ENCODE measurements at places on chromosomes 13 and 19. TPM values are rescaled to one million over a fixed set of nuclear protein-coding genes. Genes with fewer than 3 reads are reported as not detected.

- DNase-seq = no peak
Measured at GRCh38 chr19:5679289-5680083, 830 bp downstream of the MICOS13 start.

- DNase-seq = no peak
Measured at GRCh38 chr13:99230991-99231390, 27.2 kb downstream of the GPR18 start.

DNA sequence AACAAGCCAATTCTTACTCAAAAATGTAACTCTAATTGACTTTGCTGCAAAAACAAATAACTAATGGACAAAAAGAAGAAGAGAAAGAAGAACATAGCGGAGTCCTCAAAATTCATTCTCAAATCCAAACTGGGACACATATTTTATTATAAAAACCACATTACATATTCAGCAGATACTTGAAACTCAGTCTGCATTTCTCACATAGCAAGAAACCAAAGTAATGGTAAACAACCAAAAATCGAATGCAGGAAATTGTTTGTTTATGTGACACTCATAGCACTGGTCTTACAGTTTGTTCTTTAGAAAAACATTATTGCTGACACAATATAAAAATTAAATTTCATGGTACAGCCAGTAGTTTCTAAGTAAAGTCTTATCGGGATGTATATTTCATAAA is 789.8 kb downstream of the SLITRK6 start:
- DNase-seq = no peak

Gene SYCN
- not detected for polyA plus RNA-seq

Gene MOB3A
- polyA plus RNA-seq = 20.8 TPM

Gene GNG8
- polyA plus RNA-seq = 4.6 TPM

- peak; percentile 9 for DNase-seq
Measured at GRCh38 chr19:44512326-44513298, 12.3 kb upstream of the ZNF180 start.

Gene CKM
- 4.9 TPM for polyA plus RNA-seq

Gene SPACA6
- polyA plus RNA-seq = 10.9 TPM

DNA sequence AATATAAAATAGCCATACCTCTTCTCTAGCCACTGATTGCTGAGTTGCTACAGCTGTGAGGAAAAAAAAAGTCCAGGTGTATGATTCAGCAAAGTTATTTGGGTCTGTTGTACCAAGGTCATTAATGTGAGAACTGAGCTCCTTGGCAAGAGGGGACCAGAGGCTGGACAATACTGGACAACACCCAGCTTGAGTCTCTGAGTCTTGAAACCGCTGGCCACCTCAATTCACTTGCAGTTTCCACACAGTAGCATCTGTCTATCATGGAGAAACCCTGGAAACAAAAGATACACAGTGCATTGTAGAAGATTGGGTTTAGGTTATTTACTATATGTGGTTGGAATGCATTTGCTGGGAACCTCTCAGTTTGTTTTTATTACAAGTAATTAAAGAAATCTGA is 60.4 kb downstream of the WDFY2 start:
- peak; percentile 26 for DNase-seq

DNA sequence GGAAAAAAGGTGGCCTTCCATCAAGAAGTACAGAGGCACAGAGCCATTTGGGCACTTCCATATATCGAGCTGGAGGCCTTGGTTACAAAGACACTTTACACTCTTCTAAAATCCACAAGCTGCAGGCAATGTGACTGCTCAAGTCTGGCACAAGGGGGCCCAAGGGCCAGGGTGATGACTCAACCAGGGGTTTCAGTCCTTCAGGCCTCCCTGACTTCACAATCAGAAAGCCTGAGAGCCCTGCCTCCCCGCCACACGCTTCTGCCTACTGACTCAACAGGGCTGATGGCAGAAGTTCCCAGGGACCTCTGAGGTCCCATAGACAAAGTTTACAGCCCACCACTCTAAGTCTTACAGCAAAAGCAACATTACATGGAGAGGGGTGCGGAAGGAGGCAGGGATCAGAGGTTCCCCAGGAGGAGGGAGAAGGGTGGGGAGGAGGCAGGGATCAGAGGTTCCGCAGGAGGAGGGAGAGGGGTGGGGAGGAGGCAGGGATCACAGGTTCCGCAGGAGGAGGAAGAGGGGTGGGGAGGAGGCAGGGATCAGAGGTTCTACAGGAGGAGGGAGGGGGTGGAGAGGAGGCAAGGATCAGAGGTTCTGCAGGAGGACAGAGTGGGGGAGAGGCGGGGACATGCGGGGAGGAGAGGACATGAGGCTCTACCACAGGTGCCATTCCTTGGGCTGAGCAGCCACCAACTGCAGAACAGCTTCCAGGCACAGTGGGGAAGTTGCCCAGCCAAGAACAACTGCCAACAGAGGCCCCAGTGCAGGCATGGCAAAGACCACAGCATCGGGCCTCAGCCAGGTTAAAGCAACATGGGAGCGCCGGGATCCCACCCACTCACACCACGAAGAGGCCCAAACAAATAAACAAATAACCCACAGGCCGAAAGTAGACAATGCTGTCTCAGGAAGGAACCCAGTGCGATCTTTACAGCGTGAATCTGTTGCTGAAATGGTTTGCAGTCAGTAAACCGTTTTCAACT is 52.0 kb downstream of the SLC7A1 start:
- DNase-seq = peak; percentile 71

GRCh38 chr19:8158411-8159074 is 9.2 kb upstream of the FBN3 start:
- peak; percentile 79 for DNase-seq

GRCh38 chr13:110907951-110908898 is 6.6 kb downstream of the ANKRD10 start:
- peak; percentile 74 for DNase-seq

Gene HRC
- 1.8 TPM for polyA plus RNA-seq

All from large intestine (tissue), 12 donors.